ENCODE measurements at places on chromosomes 11 and 22. TPM values are rescaled to one million over a fixed set of nuclear protein-coding genes. Genes with fewer than 3 reads are reported as not detected.

DNA sequence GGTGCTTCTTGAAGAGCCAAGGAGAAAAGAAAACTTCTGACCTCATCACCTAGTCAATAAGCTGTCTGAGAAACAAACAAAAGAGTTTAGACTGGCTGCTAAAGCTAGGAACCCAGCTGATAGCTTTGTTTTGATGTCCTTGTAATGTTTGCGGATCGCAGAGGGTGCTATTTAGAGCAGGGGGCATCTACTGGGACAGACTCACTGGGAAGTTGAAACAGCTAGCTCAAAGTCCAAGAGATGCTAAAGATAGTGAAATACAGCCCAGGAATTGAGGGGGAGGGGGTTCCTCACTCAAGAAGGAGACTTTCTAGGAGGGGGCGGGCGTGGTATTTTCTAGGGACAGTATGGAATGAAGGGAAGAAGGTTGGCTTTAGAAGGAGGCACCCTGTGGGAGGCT, 18.9 kb downstream of the ZBTB16 start:
- no peak for DNase-seq

Gene KCNQ1
- 10.4 TPM for total RNA-seq

Gene LUZP2
- total RNA-seq: 13.8 TPM

DNA sequence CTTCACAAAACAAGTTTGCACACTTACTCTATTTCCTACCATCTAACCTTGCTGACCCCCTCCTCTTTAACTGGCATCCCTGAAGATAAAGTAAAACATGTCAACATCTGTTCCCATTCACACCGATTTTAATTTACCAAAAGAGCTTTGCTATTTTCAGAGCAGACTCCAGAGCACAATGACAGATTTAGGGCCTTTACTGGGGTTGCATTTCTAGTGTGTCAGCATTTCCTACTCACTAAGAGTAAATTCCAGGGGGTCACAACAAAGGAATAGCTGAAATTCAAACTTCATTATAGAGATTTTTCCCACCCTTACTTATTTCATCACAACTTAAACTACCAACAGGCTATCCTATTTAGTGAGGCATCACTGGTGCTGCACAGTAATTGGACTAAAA, 60.8 kb downstream of the SOX6 start:
- no peak for DNase-seq

Gene MEN1
- 3.8 TPM for total RNA-seq
